ENCODE measurements at places on chromosomes 3 and 15. TPM values are rescaled to one million over a fixed set of nuclear protein-coding genes. Genes with fewer than 3 reads are reported as not detected.

DNA sequence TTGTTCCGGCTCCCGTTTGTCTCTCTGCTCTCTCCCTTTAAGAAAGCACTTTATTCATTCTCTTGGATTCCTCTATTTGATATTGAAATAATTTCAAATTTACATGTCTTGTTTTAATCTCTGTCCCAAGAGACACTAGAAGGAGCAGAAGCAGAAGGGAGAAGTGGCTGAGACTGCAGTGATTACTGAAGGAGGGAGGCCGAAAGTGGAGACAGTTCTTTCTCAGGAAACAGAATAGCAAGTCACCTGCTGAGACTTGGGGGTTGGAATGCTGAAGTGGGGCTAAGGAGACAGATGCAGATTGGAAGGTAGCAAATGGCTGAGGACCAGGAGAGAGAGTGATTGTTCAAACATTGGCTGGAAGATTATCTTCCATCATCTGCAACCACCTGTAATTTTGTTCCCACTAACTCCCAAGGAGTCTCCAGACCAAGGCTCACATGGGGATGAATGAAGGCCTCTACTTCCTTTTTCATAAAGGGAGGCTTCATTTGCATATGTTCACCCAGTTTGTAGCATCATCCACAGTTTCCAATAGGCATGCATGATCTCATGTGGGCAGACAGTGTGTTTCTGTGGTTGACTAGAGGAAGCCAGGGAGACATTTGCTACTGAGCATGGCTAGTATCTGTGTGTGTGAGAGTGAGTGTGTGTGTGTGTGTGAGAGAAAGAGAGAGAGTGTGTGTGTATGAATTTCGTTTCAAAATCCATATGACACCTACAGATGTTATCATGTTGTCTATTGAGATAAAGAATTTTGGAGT lies 24.0 kb downstream of the LTF start:
- no peaks in the 10 kb centered on the region for H3K36me3 ChIP-seq
- no peaks in the 10 kb centered on the region for H3K4me1 ChIP-seq
- no peak overlapping the region for H3K27ac ChIP-seq
- DNase-seq = no peak
- H3K27me3 ChIP-seq = no peaks in the 10 kb centered on the region

GRCh38 chr15:52858782-52859176 lies 68.6 kb upstream of the ONECUT1 start:
- H3K4me3 ChIP-seq = no peak overlapping the region
- H3K4me1 ChIP-seq = no peaks in the 10 kb centered on the region
- no peak overlapping the region for H3K27ac ChIP-seq
- H3K27me3 ChIP-seq = no peaks in the 10 kb centered on the region
- no peaks in the 10 kb centered on the region for H3K36me3 ChIP-seq

DNA sequence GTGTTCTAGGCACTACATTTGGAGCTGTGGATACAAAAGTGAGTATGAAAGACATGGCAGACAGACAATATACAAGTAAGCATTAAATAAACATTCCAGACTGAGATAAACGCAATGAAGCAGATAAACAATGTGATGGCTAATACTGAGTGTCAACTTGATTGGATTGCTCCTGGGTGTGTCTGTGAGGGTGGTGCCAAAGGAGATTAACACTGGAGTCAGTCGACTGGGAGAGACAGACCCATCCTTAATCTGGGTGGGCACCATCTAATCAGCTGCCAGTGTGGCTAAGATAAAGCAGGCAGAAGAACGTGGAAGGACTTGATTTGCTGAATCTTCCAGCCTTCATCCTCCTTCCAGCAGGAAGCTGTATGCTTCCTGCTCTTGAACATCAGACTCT lies 77.2 kb downstream of the CADPS start:
- H3K4me3 ChIP-seq = no peak overlapping the region
- H3K27me3 ChIP-seq = no peaks in the 10 kb centered on the region
- no peaks in the 10 kb centered on the region for H3K4me1 ChIP-seq
- no peak for DNase-seq
- no peaks in the 10 kb centered on the region for H3K36me3 ChIP-seq

DNA sequence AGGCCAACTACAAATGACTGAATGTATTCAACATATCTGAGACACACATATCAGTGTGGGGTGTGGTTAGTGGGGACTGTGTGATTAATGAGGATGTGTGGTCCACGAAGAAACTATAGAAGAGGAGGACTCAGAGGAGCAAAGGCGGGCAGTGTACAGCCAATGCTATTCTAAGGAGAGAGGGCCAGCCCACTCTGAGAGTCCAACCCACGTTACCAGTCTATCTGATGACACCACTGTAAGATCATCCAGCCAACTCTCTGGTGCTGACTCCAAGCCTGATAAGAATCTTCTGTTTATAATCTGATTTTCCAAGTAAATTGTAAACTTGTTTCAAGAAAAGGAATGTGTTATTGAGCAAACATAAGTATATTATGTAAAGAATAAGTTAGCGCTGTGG lies 47.2 kb downstream of the MCF2L2 start:
- H3K4me3 ChIP-seq = no peak overlapping the region
- H3K4me1 ChIP-seq = 0 out of 2 replicates have a peak, but pooled peaks cover 3% of the 10 kb centered on the region
- H3K36me3 ChIP-seq = no peaks in the 10 kb centered on the region
- H3K27ac ChIP-seq = no peak overlapping the region

- no peak overlapping the region for H3K27ac ChIP-seq
- H3K4me1 ChIP-seq = no peaks in the 10 kb centered on the region
- peak; percentile 41 for DNase-seq
- H3K27me3 ChIP-seq = no peaks in the 10 kb centered on the region
- no peak overlapping the region for H3K4me3 ChIP-seq
Measured at GRCh38 chr3:63228677-63229076, 49.4 kb upstream of the SYNPR start.

Gene COL8A1
- not detected for total RNA-seq

Gene CKMT1A
- total RNA-seq = 3.0 TPM
